ENCODE measurements at places on chromosomes 5 and 9.

DNA sequence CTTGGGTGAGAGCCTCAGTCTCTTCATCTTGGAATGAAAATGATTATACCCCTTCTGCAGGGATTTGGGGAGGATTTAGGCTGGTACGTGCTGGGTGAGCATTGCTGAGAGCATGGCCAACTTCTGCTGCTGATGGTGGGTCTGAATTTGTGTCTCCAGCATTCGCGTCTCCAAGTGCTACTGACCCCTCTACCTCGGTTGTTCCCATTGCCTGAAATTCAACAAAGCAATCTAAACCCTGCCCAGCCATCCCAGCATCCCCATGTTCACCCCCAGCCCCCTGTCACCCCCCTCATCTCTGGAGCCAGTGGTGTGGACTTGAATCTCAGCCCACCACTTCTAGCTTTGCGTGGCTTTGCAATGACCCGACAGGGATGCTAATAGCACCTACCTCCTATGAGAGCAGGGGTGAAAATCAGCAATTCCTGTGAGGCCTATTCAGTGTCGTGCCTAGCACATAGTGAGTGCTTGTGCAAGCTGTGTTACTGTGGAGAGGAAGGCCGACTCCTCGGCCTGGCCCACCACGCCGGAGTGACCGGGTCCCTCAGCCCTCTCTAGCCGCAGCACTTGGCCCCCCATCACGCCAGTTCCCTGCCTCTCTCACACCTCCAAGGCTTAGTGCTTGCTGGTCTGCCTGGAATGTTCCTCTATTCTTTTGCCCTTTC lies 43.4 kb upstream of the SH3PXD2B start:
- no peak overlapping the region for H3K4me3 ChIP-seq
- no peaks in the 10 kb centered on the region for H3K4me1 ChIP-seq
- H3K27ac ChIP-seq = no peak overlapping the region

- H3K4me3 ChIP-seq = no peak overlapping the region
- H3K27me3 ChIP-seq = peaks cover 10% of the 10 kb centered on the region
- no peaks in the 10 kb centered on the region for H3K4me1 ChIP-seq
- no peak for DNase-seq
Measured at GRCh38 chr5:38888041-38888440, 42.2 kb downstream of the OSMR start.

- no peaks in the 10 kb centered on the region for H3K36me3 ChIP-seq
- H3K27me3 ChIP-seq = peaks cover 26% of the 10 kb centered on the region
- DNase-seq = no peak
- H3K4me3 ChIP-seq = no peak overlapping the region
- H3K27ac ChIP-seq = no peak overlapping the region
Measured at GRCh38 chr9:69785757-69786156, 25.9 kb upstream of the PTAR1 start.

DNA sequence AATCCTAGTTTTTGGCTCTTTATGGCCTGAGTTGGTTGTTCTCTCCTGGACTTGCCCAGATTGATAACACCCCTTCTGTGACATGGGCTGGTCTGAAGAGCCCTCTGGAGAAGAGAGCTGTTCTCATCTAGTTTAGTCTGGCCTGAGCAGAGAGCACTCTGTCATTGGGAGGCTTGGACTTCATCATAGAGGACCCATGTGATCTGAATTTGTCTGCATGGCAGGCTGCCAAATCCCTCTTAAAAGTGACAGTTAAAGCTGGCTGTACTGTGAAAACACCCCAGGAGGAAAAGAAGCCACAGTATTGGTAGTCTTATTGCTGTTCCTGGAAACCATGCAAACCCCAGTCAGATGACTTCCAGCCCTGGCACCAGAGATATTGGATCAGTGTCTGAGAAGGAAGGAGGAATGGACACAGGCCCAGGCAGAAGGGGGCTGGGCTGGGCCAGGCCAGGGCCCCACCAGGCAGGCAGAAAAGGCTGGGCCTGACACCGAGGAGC lies 3.7 kb upstream of the WDR31 start:
- peak overlapping the region; percentile 12 for H3K27ac ChIP-seq
- H3K36me3 ChIP-seq = no peaks in the 10 kb centered on the region
- DNase-seq = no peak
- no peak overlapping the region for H3K4me3 ChIP-seq
- peaks cover 51% of the 10 kb centered on the region for H3K4me1 ChIP-seq

DNA sequence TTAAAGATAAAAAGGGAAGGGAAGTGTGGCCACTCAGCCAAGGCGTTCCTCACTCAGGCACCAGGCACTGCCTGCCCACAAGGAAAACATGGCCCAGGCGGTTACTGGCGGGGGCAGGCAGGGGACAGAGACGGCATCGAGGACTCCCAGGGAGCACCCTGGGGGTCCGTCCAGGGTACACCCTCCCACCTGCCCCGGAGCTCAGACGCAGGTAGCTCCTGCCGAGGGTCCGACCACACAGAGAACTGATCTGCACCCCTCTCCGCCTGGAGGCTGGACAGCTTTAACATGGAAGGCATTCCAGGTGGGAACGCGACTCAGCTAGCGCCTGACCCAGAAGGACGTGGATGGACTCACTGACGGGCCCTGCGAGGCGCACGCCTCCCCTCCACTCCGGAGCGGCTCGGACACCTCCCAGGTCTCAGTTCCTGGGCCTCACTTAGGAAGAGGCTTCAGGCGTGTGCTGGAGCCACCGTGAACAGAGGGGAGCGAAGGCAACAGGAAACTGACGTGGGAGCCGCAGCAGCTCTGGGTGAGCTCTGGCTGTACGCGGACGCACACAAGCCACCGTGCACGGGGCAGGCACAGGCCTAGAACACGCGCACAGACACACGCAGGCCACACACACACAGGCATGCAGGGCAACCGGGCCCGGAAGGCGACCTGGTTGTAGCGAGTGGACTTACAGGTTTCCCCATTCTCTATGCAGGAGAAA lies 47.5 kb downstream of the NKD2 start:
- no peak overlapping the region for H3K4me3 ChIP-seq
- H3K27me3 ChIP-seq = no peaks in the 10 kb centered on the region
- DNase-seq = no peak
- H3K4me1 ChIP-seq = no peaks in the 10 kb centered on the region

DNA sequence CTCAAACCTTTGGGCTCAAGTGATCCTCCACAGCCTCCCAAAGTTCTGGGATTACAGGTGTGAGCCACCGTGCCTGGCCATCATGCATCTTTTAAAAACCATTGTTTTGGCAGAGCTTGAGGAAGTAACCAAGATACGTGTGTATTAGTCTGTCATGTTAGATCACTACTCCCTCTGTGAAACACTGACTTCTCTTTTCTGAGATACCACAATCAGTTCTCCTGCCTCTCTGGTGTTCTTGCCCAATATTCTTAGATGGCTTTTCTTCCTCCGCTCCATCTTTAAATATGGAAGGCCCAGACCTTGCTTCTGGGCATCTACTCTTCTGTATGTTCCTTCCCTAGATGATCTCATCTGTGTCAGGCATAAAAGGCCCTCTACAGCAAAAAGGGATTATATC lies 14.2 kb upstream of the CCNB1 start:
- no peak for DNase-seq
- H3K36me3 ChIP-seq = no peaks in the 10 kb centered on the region
- H3K4me3 ChIP-seq = no peak overlapping the region
- H3K27ac ChIP-seq = no peak overlapping the region
- H3K4me1 ChIP-seq = no peaks in the 10 kb centered on the region
- H3K27me3 ChIP-seq = no peaks in the 10 kb centered on the region

DNA sequence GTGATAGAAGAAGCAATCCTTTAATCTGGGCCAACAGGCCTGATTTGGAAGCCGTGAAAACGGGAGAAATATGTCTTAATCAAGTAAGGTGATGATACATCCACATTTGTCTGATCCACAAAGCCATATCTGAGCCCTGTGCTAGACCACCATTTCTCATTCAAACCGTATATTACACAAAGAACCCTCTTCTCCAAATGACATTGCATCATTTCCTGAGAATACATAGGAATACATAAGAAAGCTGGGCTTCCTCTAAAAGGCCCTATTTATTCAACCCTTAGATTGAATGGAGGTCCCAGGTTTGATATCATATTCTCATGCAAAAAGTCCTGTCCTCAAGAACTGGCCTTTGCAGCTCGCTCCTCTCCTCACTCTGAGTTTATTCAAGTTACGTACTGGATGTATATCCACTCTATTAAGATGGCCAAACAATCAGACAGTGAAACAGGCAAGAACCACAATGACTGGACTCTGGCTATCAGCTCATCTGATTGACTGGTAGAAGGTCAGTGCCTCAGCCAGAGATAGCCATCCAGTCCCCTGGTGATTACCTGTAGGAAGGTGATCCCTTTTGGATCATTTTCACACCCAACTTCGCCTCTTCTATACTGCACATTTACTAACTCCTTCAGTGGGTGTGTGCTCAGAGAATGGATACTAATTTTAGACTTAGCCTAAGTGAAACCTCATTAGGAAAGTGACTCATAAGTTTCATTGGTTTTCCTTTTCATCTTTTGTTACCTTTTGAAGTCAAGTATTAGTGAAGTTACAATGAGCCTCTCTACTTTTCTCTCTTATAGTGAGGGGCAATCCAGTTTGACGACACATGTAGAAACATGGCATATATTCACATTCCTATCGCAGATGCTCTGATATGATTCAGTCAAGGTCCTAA lies 167.6 kb upstream of the WWC1 start:
- H3K27me3 ChIP-seq = no peaks in the 10 kb centered on the region
- DNase-seq = no peak
- H3K4me3 ChIP-seq = no peak overlapping the region

- peaks cover 32% of the 10 kb centered on the region for H3K4me1 ChIP-seq
- H3K4me3 ChIP-seq = peak overlapping the region; percentile 8
- H3K27ac ChIP-seq = no peak overlapping the region
- H3K36me3 ChIP-seq = peaks cover 15% of the 10 kb centered on the region
Measured at GRCh38 chr9:127580366-127580765, 31.7 kb upstream of the STXBP1 start.

- H3K27me3 ChIP-seq = no peaks in the 10 kb centered on the region
- H3K36me3 ChIP-seq = no peaks in the 10 kb centered on the region
- no peak for DNase-seq
- no peak overlapping the region for H3K27ac ChIP-seq
- H3K4me1 ChIP-seq = no peaks in the 10 kb centered on the region
Measured at GRCh38 chr5:149200355-149200754, 59.1 kb downstream of the ABLIM3 start.

DNA sequence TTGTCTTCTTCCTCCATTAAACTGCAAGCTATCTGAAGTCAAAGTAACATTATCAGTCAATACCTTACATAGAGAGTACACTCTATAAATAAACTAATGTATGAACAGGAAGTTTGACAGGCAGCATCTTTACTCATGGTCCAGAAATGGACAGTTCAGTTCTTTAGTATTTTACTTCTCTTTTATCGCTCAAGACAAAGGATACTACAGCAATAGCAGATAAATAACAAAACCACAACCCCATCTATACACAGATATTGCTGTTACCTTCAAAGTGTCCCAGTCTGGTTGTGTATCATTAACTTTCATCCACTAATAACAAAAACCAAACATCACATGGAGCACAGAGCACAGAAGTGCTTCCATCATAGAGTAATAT lies 46.4 kb downstream of the SEMA5A start:
- no peaks in the 10 kb centered on the region for H3K36me3 ChIP-seq
- H3K27ac ChIP-seq = no peak overlapping the region
- no peak overlapping the region for H3K4me3 ChIP-seq

DNA sequence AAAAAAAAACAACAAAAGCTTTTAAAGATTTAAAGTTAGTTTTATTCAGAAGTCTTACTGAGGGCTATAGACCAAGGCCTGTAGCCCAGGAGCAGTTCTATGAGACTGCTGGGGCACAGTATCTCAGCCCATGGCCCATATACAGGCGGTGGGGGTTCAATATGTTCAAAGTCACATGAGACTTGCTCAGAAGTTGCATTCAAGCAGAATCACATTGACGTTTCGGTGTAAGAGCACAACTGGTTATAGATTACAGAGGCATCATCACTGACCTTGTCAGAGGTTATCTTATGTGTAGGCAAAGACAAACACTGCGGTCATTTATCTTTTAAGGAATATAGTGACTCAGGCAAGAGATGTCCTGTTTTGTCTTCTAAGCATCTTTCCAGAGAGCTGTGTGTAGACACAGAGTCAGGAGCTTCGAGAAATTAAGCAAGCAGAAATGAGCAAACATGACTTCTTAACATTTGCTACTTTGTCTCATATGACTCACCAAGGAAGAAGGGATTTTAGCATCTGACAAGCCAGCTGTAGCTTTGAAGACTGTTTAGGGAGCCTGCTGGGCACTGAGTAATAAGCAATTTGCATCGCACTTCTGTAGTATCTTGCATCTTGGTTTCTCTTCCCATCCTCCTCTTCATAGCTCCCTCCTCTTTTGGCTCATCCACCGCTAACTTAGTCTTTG lies 12.9 kb upstream of the F2RL1 start:
- peaks cover 9% of the 10 kb centered on the region for H3K27me3 ChIP-seq
- no peak overlapping the region for H3K4me3 ChIP-seq
- no peak overlapping the region for H3K27ac ChIP-seq
- no peaks in the 10 kb centered on the region for H3K4me1 ChIP-seq

- H3K4me1 ChIP-seq = peaks cover 52% of the 10 kb centered on the region
- no peak overlapping the region for H3K4me3 ChIP-seq
- H3K27ac ChIP-seq = no peak overlapping the region
- DNase-seq = no peak
- peaks cover 4% of the 10 kb centered on the region for H3K27me3 ChIP-seq
Measured at GRCh38 chr5:159779481-159779880, 136.8 kb upstream of the ADRA1B start.

GRCh38 chr5:65978251-65978650 lies 51.9 kb downstream of the ERBIN start:
- DNase-seq = no peak
- no peak overlapping the region for H3K27ac ChIP-seq
- no peaks in the 10 kb centered on the region for H3K27me3 ChIP-seq
- H3K36me3 ChIP-seq = peaks cover 34% of the 10 kb centered on the region
- H3K4me1 ChIP-seq = peaks cover 29% of the 10 kb centered on the region

GRCh38 chr5:134649163-134649835 lies 714 bp downstream of the SEC24A start:
- peaks cover 22% of the 10 kb centered on the region for H3K4me1 ChIP-seq
- H3K4me3 ChIP-seq = peak overlapping the region; percentile 88

DNA sequence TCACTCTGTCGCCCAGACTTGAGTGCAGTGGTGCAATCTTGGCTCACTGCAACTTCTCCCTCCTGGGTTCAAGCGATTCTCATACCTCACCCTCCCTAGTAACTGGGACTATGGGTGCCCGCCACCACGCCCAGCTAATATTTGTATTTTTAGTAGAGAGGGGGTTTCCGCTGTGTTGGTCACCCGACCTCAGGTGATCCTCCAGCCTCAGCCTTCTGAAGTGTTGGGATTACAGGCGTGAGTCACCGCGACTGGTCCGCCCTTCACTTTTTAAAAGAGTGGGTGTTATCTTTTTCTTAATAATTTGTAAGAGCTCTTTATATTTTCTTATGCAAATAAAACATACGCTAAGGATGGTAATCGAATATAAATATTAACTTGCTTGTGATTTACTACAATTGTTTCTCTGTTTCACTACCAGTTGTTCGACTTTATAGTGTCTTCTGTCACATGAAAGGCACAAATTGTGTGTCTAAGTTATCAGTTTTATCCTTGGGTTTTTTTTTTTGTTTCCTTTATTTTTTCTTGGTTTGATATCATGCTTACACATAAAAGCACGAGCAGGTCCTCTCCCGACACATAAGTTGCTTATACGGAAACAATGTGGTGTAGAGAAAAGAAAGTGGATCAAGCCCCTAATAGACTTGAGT lies 1.9 kb upstream of the GPBP1 start:
- peak overlapping the region; percentile 95 for H3K27ac ChIP-seq
- peaks cover 25% of the 10 kb centered on the region for H3K4me1 ChIP-seq
- H3K4me3 ChIP-seq = peak overlapping the region; percentile 96
- H3K27me3 ChIP-seq = no peaks in the 10 kb centered on the region

Measured in activated T-helper 2 cell treated with anti-CD3 and anti-CD28 coated beads, Interferon-gamma antibody, Interleukin-2, Interleukin-4, amounts not matched to agents 10 μg/mL and 5 μg/mL and 100 μg/mL, durations not matched to agents 14 hours and 24 hours and 36 hours (primary cell).